ENCODE measurements at places on chromosomes 5 and 9.

- H3K27ac ChIP-seq: no peak overlapping the region
- H3K4me1 ChIP-seq: no peaks in the 10 kb centered on the region
- H3K36me3 ChIP-seq: no peaks in the 10 kb centered on the region
- H3K27me3 ChIP-seq: peaks cover 25% of the 10 kb centered on the region
- H3K4me3 ChIP-seq: no peak overlapping the region
Measured at GRCh38 chr9:97046228-97046627, 7.3 kb upstream of the CTSV start.

- H3K4me1 ChIP-seq: peaks cover 69% of the 10 kb centered on the region
- H3K36me3 ChIP-seq: peaks cover 31% of the 10 kb centered on the region
- peak overlapping the region; percentile 84 for H3K27ac ChIP-seq
- H3K4me3 ChIP-seq: no peak overlapping the region
- H3K27me3 ChIP-seq: no peaks in the 10 kb centered on the region
- no peak for DNase-seq
Measured at GRCh38 chr9:94805585-94805984, 79.1 kb downstream of the AOPEP start.

GRCh38 chr5:7717691-7718090 lies 133.2 kb downstream of the CFAP90 start:
- H3K36me3 ChIP-seq: peaks cover 85% of the 10 kb centered on the region
- H3K27me3 ChIP-seq: peaks cover 6% of the 10 kb centered on the region
- no peak overlapping the region for H3K4me3 ChIP-seq

DNA sequence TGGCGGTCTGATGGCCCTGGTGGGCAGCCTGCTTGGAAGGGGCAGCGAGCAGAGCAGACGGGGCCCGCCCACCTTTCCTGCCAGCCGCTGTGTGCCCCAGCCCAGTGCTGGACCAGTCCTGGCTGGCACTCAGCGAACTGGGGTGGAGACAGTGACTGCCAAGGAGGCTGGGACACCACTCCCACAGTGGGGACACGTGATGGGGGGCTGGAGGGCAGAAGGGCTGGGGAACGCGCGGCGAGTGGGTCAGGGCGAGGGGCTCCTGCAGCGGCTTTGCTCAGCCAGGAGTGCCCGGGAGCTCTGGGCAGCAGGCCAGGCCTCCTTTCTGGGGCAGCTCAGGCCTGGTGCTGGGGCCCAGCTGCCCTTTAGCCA lies 19.5 kb downstream of the NCS1 start:
- no peaks in the 10 kb centered on the region for H3K36me3 ChIP-seq
- peaks cover 9% of the 10 kb centered on the region for H3K27me3 ChIP-seq
- H3K4me1 ChIP-seq: peaks cover 83% of the 10 kb centered on the region

- peaks cover 2% of the 10 kb centered on the region for H3K27me3 ChIP-seq
- H3K4me3 ChIP-seq: no peak overlapping the region
- no peak for DNase-seq
Measured at GRCh38 chr5:165015547-165015946, 1510.1 kb downstream of the MAT2B start.

DNA sequence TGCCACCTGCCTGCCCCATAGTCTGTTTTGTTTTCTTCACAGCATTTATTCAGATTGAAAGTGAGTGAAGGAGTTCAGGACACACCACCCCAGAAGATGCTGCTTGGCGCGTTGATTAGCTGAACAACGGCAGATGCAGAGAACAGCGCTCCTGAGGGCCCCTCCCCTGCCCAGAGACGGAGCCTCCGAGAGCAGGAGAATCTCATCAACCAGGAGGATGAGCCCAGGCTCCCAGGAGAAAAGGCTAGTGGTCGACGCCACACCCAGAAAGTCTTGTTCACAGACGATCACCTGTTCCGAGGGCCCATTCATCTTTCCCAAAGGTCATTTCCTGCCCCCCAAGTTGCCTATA lies 180.4 kb upstream of the PPP1R26 start:
- no peaks in the 10 kb centered on the region for H3K4me1 ChIP-seq
- no peak overlapping the region for H3K27ac ChIP-seq
- H3K27me3 ChIP-seq: peaks cover 33% of the 10 kb centered on the region
- no peak for DNase-seq
- H3K4me3 ChIP-seq: no peak overlapping the region

DNA sequence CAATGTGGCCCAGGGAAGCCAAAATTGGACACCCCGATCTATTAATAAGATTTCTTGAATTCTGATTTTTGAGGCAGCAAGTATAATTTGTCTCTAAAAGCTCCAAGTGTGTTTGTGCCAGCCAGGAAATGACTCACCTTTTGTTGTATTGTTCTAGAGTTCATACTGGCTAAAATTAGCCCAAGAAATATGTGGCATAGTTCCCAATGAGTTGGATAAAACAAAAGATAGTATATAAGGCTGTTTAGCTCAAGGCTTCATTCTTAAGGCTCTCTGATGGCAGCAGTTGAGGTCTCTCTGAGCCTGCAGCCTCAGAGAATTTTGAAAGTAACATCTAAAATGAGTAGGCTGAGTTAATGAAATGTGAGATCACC lies 21.6 kb downstream of the HMGXB3 start:
- H3K4me3 ChIP-seq: no peak overlapping the region
- no peak overlapping the region for H3K27ac ChIP-seq
- H3K27me3 ChIP-seq: peaks cover 3% of the 10 kb centered on the region
- peaks cover 20% of the 10 kb centered on the region for H3K4me1 ChIP-seq
- DNase-seq: no peak

- H3K4me3 ChIP-seq: no peak overlapping the region
- no peaks in the 10 kb centered on the region for H3K4me1 ChIP-seq
- no peak for DNase-seq
- no peaks in the 10 kb centered on the region for H3K36me3 ChIP-seq
Measured at GRCh38 chr9:35357116-35357515, 132.8 kb upstream of the RUSC2 start.

GRCh38 chr5:132826424-132827082 lies 3.9 kb downstream of the SHROOM1 start:
- no peak overlapping the region for H3K27ac ChIP-seq
- peaks cover 4% of the 10 kb centered on the region for H3K36me3 ChIP-seq
- peaks cover 71% of the 10 kb centered on the region for H3K27me3 ChIP-seq
- H3K4me3 ChIP-seq: peak overlapping the region; percentile 60
- DNase-seq: no peak
- peaks cover 25% of the 10 kb centered on the region for H3K4me1 ChIP-seq

GRCh38 chr5:38500573-38501260 lies 55.7 kb downstream of the LIFR start:
- no peak overlapping the region for H3K4me3 ChIP-seq
- no peak for DNase-seq
- no peaks in the 10 kb centered on the region for H3K36me3 ChIP-seq
- peaks cover 8% of the 10 kb centered on the region for H3K4me1 ChIP-seq

- DNase-seq: no peak
- H3K36me3 ChIP-seq: no peaks in the 10 kb centered on the region
- no peaks in the 10 kb centered on the region for H3K4me1 ChIP-seq
- H3K27ac ChIP-seq: no peak overlapping the region
Measured at GRCh38 chr9:88164850-88165249, 26.6 kb upstream of the SPATA31C2 start.

- DNase-seq: no peak
- H3K27ac ChIP-seq: no peak overlapping the region
- no peaks in the 10 kb centered on the region for H3K36me3 ChIP-seq
- no peak overlapping the region for H3K4me3 ChIP-seq
Measured at GRCh38 chr9:133513214-133514100, 11.3 kb downstream of the MYMK start.

GRCh38 chr5:143059976-143060765 lies 290.0 kb downstream of the ARHGAP26 start:
- H3K4me1 ChIP-seq: peaks cover 85% of the 10 kb centered on the region
- H3K27ac ChIP-seq: no peak overlapping the region
- DNase-seq: no peak

- no peak overlapping the region for H3K4me3 ChIP-seq
- no peaks in the 10 kb centered on the region for H3K36me3 ChIP-seq
- H3K27me3 ChIP-seq: peaks cover 8% of the 10 kb centered on the region
- no peaks in the 10 kb centered on the region for H3K4me1 ChIP-seq
Measured at GRCh38 chr5:116035123-116035522, 2.9 kb downstream of the ARL14EPL start.

- no peak overlapping the region for H3K4me3 ChIP-seq
- no peak for DNase-seq
- H3K4me1 ChIP-seq: peaks cover 15% of the 10 kb centered on the region
- no peak overlapping the region for H3K27ac ChIP-seq
- H3K27me3 ChIP-seq: no peaks in the 10 kb centered on the region
Measured at GRCh38 chr5:28512648-28513047, 1474.3 kb upstream of the CDH9 start.

- no peak overlapping the region for H3K27ac ChIP-seq
- H3K4me3 ChIP-seq: no peak overlapping the region
- peaks cover 21% of the 10 kb centered on the region for H3K27me3 ChIP-seq
Measured at GRCh38 chr5:169746147-169746694, 109.1 kb downstream of the DOCK2 start.

- H3K4me3 ChIP-seq: no peak overlapping the region
- H3K27ac ChIP-seq: no peak overlapping the region
- no peak for DNase-seq
- no peaks in the 10 kb centered on the region for H3K4me1 ChIP-seq
- H3K36me3 ChIP-seq: no peaks in the 10 kb centered on the region
- peaks cover 4% of the 10 kb centered on the region for H3K27me3 ChIP-seq
Measured at GRCh38 chr5:162473041-162473714, 405.6 kb downstream of the GABRG2 start.

GRCh38 chr9:79143211-79143610 lies 428.6 kb upstream of the TLE4 start:
- H3K27ac ChIP-seq: no peak overlapping the region
- H3K4me1 ChIP-seq: no peaks in the 10 kb centered on the region
- H3K27me3 ChIP-seq: peaks cover 12% of the 10 kb centered on the region
- DNase-seq: no peak
- H3K4me3 ChIP-seq: no peak overlapping the region

DNA sequence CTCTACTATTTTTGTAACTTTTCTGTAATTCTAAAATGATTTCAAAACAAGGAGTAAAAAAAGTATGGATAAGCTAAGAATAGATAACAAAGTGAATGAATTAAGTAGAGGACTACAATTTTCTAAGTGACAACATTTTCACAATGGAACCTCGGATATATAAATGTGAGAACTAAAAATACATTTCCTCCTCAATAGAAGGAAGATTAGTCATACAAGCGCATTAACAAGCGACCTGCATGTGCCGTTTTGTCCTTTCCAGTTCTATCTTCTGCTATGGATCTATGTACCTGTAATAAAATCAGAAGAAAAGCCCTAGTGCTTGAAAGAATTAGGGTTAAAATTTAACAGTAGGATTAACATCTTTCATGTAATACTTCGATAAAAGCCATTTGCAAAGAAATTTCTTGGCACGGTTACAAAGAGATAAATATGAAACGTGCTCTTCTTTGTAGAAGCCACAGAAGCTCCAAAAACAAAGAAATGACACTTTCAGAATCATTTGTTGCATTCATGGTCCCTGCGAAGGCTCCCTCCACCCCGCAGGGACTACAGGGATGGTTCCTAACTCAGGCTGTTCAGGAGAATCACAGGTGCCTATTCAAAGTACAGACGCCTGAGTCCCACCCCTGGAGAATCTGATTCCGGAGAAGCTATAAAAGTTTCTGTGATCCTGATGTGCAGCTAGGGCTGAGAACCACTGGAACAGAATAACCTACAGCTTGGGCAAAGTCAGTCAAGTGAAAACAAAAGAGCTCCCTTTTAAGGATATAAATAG lies 216.6 kb upstream of the EFNA5 start:
- no peaks in the 10 kb centered on the region for H3K27me3 ChIP-seq
- peak overlapping the region; percentile 18 for H3K27ac ChIP-seq
- H3K4me3 ChIP-seq: no peak overlapping the region
- peaks cover 63% of the 10 kb centered on the region for H3K4me1 ChIP-seq

- H3K36me3 ChIP-seq: no peaks in the 10 kb centered on the region
- H3K27me3 ChIP-seq: peaks cover 15% of the 10 kb centered on the region
- no peak overlapping the region for H3K4me3 ChIP-seq
- peak overlapping the region; percentile 9 for H3K27ac ChIP-seq
- H3K4me1 ChIP-seq: peaks cover 14% of the 10 kb centered on the region
Measured at GRCh38 chr9:106615118-106615889, 247.7 kb upstream of the ZNF462 start.

DNA sequence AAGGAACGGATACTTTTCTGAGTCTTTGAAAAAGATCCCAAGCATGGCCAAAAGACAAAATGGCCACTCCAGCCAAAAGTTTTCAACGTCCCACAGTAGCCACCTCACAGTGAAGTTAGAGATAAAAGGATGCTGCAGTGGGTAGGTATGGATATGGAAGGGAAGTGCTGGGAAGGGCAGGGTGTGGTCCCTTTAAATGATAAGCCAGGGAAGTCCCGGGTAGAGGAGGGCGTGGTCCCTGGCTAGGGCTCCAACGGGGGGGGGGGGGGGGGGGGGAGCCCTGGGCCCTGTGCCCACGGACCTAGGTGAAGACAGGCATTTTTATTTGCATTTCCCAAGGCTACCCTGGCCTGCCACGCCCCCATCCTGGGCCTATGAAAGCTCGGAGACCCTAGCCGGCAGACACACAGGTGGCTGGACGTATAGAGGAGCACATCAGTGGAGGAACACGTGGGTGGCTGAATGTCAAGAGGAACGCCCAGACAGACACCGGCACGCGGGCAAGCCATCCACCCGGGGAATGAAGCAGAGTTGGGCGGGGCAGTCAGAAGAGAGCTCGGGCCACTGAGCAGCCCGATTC lies 306.7 kb downstream of the NFIB start:
- no peak overlapping the region for H3K4me3 ChIP-seq
- peaks cover 5% of the 10 kb centered on the region for H3K4me1 ChIP-seq
- no peaks in the 10 kb centered on the region for H3K36me3 ChIP-seq
- peaks cover 11% of the 10 kb centered on the region for H3K27me3 ChIP-seq

- DNase-seq: no peak
- no peak overlapping the region for H3K4me3 ChIP-seq
- H3K27me3 ChIP-seq: no peaks in the 10 kb centered on the region
- peaks cover 4% of the 10 kb centered on the region for H3K36me3 ChIP-seq
- no peaks in the 10 kb centered on the region for H3K4me1 ChIP-seq
Measured at GRCh38 chr5:59716966-59717500, 176.5 kb downstream of the PDE4D start.

- peaks cover 18% of the 10 kb centered on the region for H3K4me1 ChIP-seq
- peaks cover 3% of the 10 kb centered on the region for H3K27me3 ChIP-seq
- H3K4me3 ChIP-seq: no peak overlapping the region
- H3K27ac ChIP-seq: no peak overlapping the region
Measured at GRCh38 chr5:78116167-78116566, 178.3 kb downstream of the AP3B1 start.

GRCh38 chr5:91332267-91333045 lies 50.7 kb downstream of the ARRDC3 start:
- peaks cover 30% of the 10 kb centered on the region for H3K4me1 ChIP-seq
- DNase-seq: no peak
- no peaks in the 10 kb centered on the region for H3K27me3 ChIP-seq
- H3K4me3 ChIP-seq: no peak overlapping the region
- peak overlapping the region; percentile 10 for H3K27ac ChIP-seq
- no peaks in the 10 kb centered on the region for H3K36me3 ChIP-seq

DNA sequence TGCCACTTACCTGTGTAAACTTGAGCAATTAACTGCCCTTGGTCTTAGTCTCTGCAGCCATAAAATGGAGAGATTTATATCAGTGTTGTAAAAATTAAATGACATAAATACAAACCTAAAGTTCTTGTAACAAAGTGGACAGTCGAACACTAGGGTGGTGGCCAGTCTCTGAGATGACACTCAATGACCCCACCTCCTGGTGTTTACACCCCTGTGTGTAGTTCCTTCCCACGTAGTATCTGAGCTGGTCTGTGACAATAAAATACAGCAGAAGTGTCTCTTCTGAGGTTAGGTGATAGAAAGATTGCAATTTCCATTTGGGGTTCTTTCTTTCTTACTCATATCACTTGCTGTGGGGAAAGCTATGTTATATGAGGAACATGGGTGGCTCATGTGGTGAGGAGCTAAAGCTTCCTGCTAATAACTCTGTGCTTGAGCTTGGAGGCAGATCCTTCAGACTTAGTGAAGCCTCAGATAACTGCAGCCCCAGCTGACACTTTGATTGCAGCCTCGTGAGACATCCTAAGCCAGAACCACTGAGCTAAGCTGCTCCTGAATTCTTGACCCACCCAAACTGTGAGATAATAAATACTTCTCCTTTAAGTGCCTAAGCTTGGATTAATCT lies 173.4 kb upstream of the CHD1 start:
- peaks cover 36% of the 10 kb centered on the region for H3K4me1 ChIP-seq
- H3K36me3 ChIP-seq: no peaks in the 10 kb centered on the region
- no peak overlapping the region for H3K4me3 ChIP-seq
- no peak overlapping the region for H3K27ac ChIP-seq
- no peaks in the 10 kb centered on the region for H3K27me3 ChIP-seq

Measured in nephron progenitor cell (in vitro differentiated cells).